Activated effector memory CD4-positive, alpha-beta T cell treated with anti-CD3 and anti-CD28 coated beads, Interleukin-2, amount 50 U/mL, for 16 hours (primary cell): ENCODE measurements at places on chromosomes 6 and 20.

GRCh38 chr20:17407550-17407949, 123.6 kb downstream of the BFSP1 start:
- no peak for DNase-seq

DNA sequence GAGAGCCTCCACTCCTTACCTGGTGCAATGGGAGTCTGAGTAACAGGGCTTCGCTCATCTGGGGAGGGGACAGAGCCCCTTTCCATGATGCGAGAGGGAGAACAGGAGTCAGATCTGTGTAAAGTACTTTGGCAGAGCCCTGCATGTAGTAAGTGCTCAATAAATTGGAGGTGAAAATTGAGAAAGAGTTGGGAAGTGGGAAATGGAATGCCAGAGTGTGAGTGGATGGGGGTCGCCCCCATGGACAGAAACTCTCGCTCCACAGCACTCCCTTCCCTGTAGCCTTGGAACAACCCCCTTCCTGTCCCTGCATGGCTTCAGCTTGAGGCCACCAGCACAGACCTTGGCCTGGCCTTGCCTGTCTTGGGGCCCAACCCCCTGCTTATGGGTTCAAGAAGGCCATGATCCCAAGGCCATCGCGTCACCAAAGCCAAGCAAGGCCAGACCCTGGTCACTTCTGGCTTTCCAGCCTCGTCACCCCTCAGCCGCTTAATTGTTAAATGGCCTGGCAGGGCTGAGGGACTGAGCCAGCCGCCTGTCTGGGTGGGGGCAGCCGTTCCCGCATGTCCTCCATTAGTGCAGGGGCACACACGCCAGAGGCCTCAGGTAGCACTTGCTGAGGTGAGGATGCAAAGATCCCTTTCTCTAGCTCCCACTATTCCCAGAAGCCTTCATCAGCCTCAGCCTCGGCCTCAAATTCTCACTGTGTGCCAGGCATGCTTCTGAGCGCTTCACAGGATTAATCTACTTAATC, 93.7 kb upstream of the PTPN1 start:
- DNase-seq: no peak

DNA sequence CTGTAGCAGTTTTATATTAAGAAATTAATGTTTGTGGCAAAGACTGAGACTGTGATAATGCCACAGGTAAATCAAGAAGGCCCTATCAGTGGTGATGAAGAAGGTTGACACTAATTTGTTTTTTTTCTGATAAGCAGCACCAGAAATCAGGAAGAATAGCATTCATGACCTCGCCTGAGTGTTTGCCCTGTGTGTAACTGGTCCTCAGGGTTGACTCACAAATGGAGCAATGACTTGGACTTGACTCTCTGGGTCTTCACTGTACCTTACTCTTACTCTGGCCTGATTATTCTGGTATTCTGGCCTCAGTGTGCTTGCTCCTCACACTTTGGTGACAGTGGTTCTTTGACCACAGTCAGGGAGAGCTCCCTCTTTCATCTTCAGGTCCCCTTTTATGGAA, 243.9 kb downstream of the HAO1 start:
- DNase-seq: no peak

DNA sequence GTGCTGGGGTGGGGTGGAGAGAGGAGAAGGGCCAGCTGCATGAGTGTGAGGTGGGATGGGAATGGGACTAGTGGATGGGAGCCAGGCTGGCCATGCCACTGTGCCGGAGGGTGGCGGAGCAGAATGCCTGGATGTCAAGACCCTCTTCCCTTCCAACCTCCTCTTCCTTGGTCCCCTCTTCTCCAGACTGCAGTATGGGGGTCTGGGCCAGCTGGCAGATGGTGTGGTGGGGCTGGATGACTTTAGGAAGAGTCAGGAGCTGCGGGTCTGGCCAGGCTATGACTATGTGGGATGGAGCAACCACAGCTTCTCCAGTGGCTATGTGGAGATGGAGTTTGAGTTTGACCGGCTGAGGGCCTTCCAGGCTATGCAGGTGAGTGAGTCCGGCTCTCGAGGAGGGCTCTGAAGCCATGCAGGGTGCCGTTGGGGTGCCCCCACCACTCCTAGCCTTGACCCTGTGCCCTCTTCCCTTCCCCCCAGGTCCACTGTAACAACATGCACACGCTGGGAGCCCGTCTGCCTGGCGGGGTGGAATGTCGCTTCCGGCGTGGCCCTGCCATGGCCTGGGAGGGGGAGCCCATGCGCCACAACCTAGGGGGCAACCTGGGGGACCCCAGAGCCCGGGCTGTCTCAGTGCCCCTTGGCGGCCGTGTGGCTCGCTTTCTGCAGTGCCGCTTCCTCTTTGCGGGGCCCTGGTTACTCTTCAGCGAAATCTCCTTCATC, 7.7 kb downstream of the DDR1 start:
- DNase-seq: peak; percentile 57

- no peak for DNase-seq
Observed at GRCh38 chr20:56347628-56348304, 11.0 kb upstream of the FAM210B start.

- no peak for DNase-seq
Observed at GRCh38 chr6:62891065-62891647, 320.1 kb upstream of the FKBP1C start.

GRCh38 chr6:41694815-41695526, 40.4 kb downstream of the TFEB start:
- DNase-seq: no peak

GRCh38 chr6:137867685-137868509, 838 bp downstream of the TNFAIP3 start:
- DNase-seq: peak; percentile 77

DNA sequence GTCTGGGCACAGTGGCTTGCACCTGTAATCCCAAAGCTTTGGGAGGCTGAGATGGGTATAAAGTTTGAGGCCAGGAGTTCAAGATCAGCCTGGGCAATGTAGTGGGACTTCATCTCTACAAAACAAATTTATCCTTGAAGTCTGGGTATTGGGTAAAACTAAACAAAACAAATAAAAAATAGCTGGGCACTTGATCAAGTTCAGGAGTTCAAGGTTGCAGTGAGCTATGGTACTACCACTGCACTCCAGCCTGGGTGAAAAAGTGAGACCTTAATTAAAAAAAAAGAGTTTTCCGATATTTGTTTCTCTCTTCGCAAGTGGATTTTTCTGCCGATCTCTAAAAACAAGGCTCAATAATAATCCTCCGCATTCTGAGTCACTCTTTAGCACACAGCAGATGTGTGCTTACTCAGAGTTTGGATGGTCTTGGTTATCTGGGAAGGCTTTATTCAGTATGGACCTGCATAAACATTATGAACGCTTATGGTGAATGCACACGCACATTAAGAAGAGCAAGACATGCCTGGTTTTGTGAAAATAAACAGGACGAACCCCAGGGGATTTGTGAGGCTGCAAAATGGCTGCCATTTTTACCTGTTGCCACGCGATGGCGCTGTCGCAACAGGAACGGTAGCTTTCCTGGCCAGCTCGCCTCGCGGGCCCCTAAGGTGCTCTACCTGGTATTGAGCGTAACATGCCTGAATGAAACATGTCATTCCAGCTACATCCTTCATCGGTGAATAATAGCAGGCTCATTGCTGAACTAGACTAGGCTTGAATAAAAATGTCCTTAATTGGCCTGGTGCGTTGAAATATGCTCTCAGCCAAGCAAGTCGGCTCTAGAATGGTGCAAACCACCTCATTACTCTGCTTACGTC, 6.0 kb downstream of the OPN5 start:
- peak; percentile 79 for DNase-seq

- DNase-seq: no peak
Observed at GRCh38 chr6:107576852-107577251, 86.9 kb downstream of the SOBP start.

DNA sequence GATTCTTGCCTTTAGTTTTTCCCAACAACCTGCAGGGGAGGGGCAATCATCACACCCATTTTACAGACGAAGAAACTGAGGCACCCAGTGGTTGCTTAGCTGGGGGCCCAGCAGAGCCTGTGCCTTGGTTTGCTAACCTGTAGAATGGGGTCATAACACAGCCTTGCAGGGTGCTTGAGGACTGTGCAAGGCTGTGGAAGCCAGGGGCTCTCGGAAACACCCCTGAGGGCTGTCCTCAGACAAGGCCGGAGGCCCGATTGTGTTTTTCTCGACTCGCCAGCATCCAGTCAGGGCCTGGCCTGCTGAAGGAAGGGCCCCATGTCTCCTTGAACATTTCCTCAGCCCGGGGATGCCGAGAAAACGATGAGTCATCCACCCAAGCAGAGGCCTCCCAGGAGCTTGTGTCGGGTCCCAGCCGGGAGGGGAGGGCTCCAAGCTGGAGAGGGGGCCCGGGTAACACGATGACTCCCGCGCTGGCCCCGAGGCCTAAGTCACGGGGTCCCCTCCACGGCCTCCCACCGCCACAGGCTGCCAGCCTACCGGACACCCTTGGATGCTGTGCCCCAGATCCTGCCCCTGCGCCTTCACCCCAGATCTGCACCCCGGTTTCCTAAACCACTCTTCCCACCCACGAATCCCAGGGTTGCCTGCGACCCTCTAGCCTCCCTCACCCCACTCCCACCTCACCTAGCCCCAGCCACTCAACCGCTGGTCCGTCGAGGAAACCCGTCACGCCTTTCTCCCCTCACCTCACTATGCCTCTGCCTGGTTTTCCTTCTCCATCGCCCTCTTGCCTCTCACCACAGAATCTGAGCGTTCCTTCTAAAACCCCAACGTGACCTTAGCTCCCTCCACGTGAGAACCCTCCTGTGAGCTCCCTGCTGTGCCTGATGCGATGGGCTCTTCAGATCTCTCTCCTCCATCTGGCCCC, 10.6 kb downstream of the NOL4L start:
- peak; percentile 73 for DNase-seq

- DNase-seq: no peak
Observed at GRCh38 chr20:18678549-18679419, 90.9 kb downstream of the DTD1 start.

- no peak for DNase-seq
Observed at GRCh38 chr20:38338849-38339520, 7.3 kb upstream of the LBP start.

- no peak for DNase-seq
Observed at GRCh38 chr20:57262301-57262700, 4.1 kb downstream of the BMP7 start.

DNA sequence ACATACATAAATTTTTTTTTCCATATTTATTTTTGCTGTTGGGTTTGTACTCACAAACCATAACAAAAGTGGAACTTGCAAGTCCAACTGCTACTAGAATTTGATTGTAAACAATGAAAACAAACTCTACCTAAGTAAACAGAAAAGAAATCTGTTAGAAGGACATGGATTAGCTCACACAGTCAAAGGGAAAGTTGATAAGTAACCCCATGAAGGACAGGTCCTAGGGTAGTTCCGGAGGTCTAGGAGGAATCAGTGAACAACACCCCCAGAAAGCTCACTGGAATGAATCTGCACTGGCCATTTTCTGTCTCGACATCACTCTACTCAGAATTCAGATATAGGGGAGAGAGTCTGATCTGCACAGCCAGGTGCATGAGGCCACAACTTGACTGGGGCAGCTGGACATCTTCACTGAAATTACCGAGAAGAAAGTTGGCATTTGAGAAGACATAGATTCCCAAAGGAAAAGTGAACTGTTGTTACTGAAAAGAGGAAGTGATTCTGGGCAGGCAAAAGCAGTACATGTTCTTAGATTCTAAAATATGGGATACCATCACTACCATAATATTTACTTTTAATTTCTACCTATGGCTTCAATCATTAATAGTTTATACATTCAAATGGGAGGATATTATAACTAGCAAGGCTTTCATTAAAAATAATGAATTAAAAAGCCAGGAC, 76.4 kb downstream of the HMGN3 start:
- DNase-seq: no peak

DNA sequence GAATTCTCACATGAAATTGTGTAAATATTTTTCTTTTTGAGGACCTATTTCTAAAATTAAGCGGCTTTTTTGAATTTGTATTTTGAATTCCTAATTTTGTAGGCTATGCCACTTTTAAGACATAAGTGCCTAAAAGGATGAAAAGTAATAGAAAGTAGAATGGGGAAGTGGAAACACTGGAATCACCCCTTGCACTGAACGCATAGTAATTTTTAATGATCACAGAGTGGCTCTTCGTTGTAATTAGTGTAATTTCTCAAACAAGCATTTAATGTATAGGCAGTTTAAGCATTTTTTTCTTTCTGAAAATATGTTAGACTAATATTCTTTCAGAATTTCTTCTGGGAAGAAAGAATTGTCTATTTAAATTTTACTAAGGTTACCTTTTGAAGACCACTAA, 73.2 kb downstream of the ARID1B start:
- no peak for DNase-seq

GRCh38 chr6:54431466-54431865, 123.2 kb downstream of the TINAG start:
- DNase-seq: no peak

GRCh38 chr20:58973866-58974265, 7.2 kb upstream of the NELFCD start:
- DNase-seq: no peak
